ENCODE measurements at places on chromosomes 2 and 18.

DNA sequence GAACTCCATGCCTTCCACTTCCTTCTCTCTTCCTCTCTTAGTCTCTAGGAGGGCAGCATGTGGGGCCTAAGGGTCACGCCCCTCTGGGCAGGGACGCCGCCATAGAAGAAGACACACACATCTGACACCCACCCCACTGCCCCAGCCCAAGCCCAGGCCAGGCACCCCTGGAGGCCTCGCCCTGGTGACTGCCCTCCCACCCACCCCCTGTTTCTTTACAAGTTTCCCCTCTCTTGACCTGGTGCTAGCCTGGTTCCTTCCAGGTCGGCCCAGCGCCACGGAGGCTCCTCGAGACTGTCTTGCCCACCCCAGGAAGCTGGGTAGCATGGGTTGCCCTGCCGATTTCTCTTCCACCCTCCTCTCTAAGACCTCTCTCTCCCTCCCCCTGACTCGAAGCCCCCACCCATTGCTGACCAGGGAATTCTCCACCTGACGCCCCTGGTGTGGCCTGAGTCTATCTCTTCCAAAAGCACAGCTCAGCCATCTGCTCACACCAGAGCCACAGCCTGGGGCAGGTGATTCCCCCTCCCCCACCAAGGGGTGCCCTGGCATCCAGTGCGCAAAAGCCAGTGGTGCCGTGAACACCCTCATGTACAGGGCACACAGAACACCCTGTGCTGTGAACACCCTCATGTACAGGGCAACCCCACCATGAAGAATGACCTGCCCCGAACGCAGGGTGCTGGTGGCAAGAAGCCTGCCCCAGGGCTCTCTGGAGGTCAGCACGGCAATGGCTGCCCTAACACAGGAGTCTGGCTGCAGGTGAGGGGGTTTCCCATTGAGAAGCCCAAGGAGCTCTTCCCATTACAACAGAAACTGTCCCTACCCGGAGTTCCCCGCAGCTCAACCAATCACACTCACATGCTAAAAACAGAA lies 13.5 kb upstream of the SALL3 start:
- DNase-seq: no peak

DNA sequence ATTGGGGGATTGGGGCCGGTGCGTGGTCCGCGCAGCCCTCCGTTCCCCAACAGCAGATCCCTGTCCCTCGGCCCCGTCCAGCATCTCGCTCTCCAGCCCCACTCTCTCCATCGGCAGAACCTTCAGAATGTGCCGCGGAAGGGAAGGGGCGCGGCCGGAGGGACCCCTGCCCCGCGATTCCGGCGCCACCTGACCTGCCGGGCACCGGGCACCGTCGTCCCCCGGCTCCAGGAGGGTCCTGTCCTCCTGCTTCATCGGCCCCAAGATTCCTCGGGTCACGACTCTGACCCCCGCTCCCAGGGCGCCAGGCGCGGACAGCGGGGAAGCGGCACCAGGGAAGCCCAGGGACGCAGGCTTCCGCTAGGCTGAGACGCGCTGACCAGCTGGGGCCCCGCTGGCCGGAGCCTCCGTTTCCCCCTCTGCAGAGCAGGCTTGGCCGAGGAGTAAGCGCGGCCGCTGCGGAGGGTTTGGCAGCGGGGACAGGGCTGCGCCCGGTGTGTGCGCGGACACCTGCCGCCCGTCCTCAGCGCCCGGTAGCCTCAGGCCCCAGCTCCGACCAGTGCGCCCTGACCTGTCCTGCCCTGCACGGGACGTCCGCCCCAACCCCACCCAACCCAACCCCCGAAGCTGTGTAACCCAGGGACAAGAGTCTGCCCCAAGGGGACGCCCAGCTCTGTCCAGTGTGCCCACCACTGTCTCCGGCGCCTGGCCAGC lies 16.8 kb upstream of the BOK start:
- DNase-seq: no peak

DNA sequence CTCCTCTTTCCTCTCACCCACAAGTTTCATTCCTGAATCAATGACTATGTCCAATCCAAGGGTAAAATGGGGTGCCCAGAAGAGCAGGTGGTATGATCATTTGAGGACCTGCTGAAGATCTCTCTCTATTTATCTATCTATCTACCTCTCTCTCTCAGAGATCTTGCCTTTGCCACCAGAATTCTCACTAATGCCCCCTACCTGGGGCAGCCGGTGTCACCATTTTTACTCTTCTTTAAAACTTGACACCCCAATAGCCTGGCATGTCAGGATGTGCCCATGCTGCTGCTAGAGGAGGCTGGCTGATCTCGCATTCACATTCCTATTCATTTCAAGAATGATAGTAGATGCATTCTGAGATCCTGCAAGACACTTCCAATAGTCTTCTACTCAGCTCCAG lies 24.3 kb upstream of the RPIA start:
- DNase-seq: no peak

- no peak for DNase-seq
These were observed 238.7 kb downstream of the TGIF1 start for GRCh38 chr18:3688690-3689089.

DNA sequence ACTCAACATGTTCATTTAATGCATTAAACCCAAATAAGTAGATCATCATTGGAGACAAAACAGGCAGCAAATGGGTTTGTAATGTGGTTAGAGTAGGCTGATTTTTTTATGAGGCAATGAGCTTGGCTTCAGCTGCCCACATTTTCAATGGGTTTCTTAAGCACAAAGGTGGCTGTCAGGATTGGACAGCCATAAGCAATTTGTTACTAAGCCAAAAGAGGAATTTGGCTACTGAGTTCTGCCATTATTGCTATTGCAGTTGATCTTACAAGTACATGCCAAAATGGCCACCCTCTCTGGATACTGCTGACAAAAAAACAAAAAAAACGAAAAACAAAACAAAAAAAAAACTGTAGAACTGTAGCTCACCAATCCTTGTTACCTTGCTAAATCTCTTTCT lies 1348.0 kb upstream of the PIK3C3 start:
- DNase-seq: no peak

- no peak for DNase-seq
These were observed 1585.0 kb upstream of the ACVR2A start for GRCh38 chr2:146259816-146260215.

- no peak for DNase-seq
These were observed 25.8 kb downstream of the CREG2 start for GRCh38 chr2:101361522-101361921.

DNA sequence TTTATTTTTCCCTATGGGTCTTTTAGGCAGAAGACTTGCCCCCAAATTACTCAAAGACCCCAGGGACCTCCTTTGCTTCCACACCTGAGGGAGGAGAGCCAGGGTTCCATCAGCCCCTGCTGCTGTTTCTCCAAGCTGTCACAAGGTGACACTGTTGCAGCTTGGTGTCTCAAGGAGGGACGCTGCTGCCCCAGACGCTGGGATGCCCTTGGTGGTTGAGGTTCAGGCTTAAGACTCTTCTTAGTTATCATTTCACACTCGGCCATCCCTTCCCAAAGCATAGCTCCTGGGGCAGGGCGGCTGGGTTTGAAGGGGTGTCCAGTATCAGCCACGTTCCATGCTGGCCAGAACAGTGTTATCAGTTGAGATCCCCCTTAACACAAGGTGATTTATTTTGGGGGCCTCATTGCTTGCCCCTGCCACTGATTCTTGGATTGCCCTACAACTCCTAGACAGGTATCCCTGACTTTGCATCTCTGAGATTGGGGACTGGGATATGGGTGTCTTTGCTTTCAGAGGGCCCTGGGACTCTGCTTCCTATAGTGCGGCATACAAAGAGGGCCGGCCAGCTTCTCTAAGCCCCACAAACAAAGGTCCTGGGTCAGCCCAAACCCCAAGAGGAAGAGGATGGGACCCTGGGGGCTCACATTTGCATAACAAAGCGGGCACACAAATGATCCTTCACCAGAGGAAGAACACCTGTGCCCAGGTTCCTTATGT lies 22.7 kb downstream of the GPR55 start:
- no peak for DNase-seq

GRCh38 chr2:196277002-196277401 lies 105.6 kb upstream of the STK17B start:
- no peak for DNase-seq

DNA sequence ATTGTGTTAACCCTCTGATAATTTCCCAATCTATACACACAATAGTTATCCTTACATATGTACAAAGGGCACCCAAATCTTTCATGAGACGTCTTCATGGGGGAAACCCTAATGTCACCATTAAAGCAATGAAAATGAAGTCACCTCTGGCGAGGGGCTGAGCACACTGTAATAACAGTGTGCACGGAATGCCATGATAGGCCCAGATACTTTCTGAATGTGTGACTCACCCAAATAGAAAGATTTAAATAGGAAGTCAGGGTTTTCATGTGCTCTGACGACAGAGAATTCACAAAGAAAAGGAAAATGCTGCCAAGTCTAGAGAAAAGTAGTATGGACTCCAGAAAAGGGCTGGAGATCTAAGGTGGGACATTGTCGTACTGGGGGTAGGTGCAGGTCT lies 128.3 kb downstream of the SATB2 start:
- DNase-seq: no peak

DNA sequence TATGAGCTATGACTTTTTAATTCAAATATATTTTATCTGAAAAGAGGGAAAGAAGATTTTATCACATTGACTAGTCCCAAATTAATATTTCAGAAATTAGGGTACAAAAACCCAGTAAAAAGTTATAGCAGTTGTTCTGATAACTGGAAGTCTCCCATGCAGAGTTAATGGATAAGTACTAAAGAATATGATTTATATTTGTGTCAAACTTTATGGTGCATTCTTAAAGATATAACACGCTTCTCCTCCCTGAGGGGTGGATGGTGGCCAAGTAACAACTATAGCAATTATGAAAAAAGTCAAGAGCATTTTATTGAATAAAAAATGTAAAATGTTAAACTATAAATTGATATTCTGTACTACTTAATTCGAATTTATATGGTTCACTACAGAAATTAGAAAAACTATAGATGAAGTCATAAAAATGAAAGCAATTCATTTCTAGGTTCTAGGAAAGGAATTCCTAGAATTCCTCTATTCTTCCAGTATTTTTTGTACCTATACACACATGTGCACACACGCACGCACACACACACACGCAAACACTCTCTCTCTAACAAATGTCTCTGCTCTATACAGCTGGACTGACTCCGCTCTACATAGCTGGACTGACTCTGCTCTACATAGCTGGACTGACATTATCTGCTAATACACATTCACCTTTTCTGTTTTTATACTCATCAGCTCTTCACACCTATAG lies 111.3 kb downstream of the PRELID3A start:
- DNase-seq: no peak

DNA sequence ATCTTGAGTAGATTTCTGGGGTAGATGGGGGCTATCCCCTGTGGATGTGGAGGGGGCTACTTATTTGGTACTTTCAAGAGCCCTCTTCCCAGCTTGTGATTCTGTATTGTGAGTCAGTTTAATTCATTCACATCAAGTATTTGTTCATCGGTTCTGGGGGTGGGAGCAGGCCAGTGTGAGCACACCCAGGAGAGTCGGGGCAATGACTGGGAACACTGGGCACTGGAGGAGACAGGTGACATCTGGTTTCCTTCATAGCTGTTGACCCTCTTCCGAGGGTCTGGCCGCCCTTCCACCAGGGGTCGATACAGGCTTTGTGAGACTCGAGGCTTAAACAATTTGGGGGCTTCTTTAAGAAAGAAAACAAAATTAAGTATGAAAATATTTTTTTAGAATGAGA lies 2.5 kb upstream of the TOGARAM2 start:
- DNase-seq: no peak

DNA sequence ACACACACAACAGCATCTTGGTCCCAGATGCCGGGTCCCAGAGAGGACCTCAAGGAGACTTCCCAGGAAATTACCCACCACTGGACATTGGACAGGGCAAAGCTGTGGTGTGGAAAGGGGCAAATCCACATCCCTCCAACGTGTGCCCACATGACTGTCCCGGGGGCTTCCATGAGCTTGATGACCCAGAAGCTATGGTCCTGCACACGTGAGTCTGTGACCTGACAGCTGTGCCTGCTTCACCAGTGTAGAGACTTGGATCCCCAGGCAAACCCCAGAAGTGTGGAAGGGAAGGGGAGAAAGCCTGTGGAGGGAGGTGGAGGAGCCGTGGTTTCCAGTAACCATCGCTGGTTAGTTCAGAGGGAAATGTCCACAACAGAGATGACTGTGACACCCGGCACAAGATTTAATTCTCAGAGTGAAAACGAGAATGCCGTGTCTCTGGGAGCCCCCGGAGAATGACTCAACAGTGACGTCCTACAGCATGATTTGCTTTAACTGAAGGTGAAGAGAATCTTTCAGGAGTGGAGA lies 19.1 kb upstream of the GPR55 start:
- DNase-seq: no peak

DNA sequence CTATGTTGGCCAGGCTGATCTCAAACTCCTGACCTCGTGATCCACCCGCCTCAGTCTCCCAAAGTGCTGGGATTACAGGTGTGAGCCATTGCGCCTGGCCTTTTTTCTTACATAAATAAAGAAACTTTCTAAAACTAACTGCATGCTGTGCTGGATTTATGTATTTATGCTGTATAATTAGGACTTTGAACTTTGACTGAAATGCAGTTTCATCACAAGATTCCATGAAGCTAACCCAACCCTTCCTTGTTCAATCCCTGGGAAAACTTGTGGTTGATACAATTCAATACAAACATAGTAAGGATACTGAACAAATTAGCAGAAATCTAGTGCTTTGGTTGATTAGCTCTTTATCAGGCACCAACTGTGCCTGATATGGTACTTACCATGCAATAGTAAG lies 20.9 kb upstream of the SLC35F5 start:
- DNase-seq: no peak

DNA sequence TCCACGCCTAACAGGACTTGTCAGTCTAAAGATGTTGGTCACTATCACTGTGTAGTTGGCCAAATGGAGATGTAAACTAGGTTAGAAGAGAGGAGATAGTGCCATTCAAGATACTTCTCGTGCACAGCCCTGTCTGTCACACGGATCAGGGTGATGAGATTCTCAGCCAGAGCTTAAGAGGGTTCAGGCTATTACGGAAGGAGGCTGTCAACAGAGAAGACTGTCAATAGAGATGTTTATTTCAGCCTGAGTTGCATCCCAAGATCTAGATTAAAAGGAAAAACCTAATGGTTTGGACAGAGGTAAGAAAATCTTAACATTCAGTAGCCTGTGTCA lies 83.4 kb downstream of the AAK1 start:
- no peak for DNase-seq

DNA sequence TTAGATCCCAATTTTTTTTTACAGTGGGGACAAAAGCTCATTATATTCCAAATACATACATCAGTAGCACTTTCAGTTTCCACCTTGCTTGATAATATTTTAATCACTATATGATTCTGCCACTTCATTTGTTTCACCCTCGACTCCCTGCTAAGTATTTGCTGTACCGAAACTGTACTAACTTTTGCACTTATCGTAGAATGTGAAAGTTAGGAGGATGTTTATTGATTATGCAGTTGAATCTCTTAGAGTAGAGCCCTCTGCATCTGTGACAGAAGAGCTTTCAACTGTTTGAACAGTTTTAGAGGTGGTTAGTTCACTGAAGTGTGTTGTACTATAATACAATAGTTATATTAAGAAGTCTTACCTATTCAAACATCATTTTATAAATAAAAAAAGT lies 20.8 kb downstream of the NCOA1 start:
- no peak for DNase-seq

GRCh38 chr18:10528439-10528838 lies 2.6 kb downstream of the NAPG start:
- no peak for DNase-seq

GRCh38 chr2:190504912-190505311 lies 29.6 kb downstream of the NEMP2 start:
- DNase-seq: no peak

- no peak for DNase-seq
These were observed 1.4 kb downstream of the NOL4 start for GRCh38 chr18:34223164-34223892.

- no peak for DNase-seq
These were observed 43.1 kb upstream of the LONRF2 start for GRCh38 chr2:100365434-100365833.

All from stimulated activated CD8-positive, alpha-beta memory T cell treated with anti-CD3 and anti-CD28 coated beads, Interleukin-7, amount 100 ng/mL, for 1 hour (primary cell).